GOT3 (cell line): ENCODE measurements at places on chromosomes 11 and 22.

DNA sequence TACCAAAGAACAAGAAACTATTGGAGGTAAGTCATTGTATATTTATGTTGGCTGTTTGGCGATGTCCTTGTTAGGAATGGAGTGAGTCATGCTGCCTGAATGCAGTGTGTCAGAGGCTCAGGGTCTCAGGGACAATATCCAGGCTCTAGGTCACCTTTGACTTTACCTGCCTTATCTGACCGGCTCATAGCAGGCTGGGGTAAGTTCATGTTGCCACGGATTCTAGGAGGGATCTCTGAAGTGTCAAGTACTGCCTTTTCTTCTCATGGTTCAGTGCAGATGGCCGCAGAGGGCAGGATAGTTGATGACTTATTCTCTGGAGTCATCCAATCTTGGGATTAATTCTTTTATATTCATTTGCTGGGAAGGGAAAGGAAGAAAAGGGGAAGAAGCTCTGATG is 53.2 kb downstream of the SPON1 start:
- no peak for DNase-seq

- DNase-seq: no peak
These were observed 110.8 kb downstream of the GRIK4 start for GRCh38 chr11:120622189-120622875.

DNA sequence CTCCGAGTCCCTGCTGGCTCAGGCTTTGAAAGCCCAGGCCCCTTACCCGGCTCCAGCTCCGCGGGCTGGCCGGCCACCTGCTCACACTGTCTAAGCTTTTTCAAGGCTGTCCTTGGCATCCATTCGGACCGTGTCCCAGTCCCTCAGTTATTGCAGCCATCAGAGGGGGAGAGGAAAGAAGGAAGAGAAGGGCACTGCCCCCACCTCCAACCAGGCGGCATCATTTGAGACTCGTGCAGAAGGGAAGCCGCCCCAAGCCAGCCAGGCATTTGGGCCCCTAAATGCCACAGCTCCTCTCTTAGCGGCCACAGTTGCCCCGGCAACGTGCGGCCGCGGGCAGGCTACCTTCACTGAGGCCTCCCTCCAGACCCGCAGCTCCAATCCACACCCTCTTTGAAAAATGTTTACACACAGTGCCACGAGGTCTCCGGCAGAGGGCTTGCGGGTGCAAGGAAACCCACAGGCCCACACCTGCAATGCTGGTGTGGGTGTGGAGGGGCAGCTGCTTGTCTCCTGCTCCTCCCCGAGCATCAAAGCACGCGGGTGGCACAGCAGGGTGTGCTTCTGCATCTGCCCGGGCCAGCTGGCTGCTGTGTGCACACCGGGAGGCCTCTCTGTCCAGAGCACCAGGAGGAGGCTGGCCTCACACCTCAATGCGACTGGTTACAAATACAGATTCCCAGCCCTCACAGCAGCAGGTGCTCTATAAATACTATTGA is 124.4 kb downstream of the CTTN start:
- DNase-seq: no peak

DNA sequence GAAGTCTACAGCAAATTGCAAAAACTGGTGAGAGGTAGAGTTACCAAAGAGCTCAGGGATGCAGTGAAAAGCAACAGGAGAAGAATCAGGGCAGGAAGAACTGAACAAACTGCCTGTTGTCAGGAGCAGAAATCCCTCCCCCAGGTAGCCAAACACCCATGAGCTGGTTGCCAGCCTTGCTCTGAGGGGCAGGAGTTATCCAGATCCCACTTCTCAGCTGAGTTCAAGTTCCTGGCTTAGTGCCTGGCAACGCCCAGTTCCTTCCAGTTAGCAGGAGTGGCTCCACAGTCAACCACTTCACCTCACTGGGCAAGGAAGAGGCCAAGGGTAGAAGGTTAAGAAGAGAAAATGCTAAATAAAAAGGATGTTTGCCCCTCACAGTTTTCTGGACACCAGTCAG is 1.9 kb upstream of the MPZL2 start:
- DNase-seq: no peak

- no peak for DNase-seq
These were observed 76.2 kb upstream of the HORMAD2 start for GRCh38 chr22:30004101-30004500.

DNA sequence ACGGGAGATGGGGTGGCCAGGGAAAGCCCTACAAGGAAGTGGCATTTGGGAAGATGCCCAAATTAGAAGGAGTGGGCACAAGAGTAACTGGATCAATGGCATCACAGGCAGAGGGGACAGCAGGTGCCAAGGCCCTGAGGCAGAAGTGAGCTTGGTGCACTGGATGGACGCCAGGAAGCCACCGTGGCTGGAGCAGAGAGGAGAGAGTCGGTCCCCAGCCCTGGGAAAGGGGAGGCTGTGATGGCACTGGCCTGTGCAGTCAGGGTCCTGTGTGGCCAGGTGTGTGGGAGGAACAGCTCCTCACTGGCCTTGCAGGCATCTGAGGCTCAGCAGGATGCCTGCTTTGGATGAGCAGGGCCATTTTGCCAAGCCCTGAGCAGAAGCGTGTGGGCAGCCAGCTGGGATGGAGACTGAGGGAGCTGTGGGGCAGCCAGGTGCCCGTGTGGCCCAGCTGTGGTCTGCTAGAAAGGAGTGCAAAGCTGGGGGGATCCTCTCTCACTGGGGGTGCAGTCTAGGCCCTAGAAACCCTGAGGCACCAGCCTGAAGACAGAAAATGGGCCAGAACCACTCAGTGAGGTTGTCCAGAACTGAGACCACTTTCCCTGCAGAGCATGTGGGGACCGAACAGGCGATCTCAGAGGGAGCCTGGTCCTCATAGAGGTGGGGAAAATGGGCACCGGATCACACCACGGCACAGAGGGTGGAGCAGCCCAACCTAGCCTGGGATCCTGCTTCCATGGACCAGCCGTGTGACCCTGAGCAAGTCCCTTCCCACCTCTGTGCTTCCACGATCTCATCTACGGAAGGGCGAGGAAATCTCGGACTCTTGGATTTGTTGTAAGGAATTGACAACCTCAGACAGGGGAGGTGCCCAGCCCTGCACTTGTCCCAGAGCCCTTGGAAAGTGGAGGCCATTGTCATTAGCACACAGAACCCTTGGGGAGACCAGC is 78.6 kb upstream of the RTL6 start:
- DNase-seq: no peak

- DNase-seq: no peak
These were observed 1427.1 kb downstream of the LRRC4C start for GRCh38 chr11:40032331-40032730.

GRCh38 chr11:60515144-60515855 is at the start of gene MS4A13:
TSS of gene MS4A13 (plus strand) at chr11:60515392. CDS start at chr11:60518084, 2,692 bp downstream.
- no peak for DNase-seq

DNA sequence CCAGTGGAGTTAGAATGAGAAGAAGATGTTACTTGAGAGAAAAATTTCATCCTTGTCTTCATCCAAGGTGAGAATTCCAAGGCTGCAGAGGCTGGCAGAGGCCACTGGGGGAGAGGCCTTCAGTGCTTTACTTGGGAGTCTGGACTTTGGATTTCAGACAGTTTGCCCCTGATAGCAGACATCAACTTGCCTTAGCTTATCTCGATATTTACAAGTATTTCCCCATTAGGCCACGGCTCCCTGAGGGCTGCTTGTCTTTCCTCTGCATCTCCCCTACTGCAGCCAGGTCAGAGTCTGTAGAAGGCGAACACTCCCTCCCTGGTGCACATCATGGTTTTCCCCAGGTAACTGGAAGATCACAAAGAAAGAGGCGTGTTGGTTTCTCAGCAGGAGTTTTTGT is 29.9 kb upstream of the BSX start:
- no peak for DNase-seq

DNA sequence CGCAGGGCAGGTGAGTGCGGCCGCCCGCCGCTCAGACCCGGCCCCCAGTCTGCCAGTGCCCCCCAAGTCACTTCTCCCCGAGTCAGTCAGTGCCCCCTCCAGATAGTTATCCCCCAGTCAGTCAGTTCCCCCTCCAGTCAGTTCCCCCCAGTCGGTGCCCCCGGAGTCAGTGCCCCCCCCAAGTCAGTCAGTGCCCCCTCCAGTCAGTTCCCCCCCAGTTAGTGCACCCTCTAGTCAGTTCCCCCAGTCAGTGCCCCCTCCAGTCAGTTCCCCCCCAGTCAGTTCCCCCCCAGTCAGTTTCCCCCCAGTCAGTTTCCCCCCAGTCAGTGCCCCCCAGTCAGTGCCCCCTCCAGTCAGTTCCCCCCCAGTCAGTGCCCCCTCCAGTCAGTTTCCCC is 411 bp downstream of the PPP6R2 start:
- DNase-seq: no peak

GRCh38 chr11:7495882-7496551 is 10.7 kb downstream of the OLFML1 start:
- DNase-seq: no peak

DNA sequence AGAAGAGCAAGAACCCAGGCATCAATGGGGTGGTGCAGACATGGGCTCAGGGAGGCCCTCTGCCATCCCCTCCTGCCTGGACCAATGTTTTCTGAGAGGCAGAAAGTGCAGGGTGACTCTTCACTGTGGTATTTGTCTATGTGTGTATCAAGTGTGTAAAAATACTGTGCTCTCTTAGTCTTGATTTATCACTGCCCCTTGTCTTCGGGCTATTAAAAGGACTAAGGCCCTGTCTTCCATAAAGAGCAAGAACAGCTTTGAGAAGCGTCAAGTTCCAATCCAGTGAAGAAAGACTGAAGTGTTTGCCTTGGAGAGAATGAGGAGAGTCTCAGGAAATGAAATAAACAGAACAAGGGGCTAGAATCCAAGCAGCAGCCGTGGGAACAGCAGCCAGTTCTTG is 14.4 kb downstream of the PRSS23 start:
- DNase-seq: no peak

DNA sequence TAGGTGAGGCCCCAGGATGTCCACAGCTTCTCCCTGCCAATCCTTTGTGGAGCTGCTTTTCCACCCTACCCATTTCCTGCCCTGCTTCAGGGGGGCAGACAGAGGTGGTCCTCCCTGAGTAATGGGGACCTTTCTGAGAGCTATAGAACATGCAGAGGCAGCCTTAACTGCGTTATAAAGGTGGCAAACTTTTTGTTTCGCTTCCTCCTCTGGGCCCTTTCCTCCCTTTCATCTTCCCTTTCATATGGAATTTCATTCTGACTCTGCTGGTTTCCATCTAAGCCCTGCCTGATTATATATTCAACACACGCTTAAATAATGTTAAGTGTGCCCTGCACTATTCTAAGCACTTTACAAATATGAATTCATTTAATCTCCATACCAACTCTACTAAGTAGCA is 169.3 kb upstream of the E2F8 start:
- DNase-seq: no peak

- DNase-seq: no peak
These were observed 130.9 kb upstream of the SEZ6L start for GRCh38 chr22:26038365-26038764.

DNA sequence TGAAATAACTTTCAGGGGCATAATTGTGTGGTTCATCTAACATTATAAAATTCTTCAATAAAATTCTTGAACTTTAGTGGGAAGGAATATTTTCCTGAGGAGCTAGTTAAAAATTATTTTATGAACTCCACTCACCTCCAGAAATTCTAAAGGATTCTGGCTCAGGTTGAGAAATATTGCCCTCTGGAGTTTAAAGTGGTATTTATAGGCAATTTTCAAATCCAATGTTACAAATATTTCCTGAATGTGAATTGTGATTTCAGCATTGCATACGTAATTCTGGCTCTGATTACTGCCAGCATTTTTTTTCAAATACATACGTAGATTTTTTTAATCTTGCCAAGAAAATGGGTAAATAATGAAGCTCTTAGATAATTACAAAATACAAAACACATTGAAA is 598.2 kb upstream of the ANO3 start:
- no peak for DNase-seq

GRCh38 chr11:62925308-62925707 is 4.1 kb upstream of the CHRM1 start:
- DNase-seq: no peak

GRCh38 chr11:69064394-69064957 is 15.7 kb downstream of the TPCN2 start:
- no peak for DNase-seq

- no peak for DNase-seq
These were observed 595 bp downstream of the SYVN1 start for GRCh38 chr11:65133724-65134123.

GRCh38 chr11:12540913-12541582 is 133.2 kb upstream of the TEAD1 start:
- no peak for DNase-seq

GRCh38 chr22:23375031-23375827 is 194.9 kb downstream of the BCR start:
- DNase-seq: no peak

DNA sequence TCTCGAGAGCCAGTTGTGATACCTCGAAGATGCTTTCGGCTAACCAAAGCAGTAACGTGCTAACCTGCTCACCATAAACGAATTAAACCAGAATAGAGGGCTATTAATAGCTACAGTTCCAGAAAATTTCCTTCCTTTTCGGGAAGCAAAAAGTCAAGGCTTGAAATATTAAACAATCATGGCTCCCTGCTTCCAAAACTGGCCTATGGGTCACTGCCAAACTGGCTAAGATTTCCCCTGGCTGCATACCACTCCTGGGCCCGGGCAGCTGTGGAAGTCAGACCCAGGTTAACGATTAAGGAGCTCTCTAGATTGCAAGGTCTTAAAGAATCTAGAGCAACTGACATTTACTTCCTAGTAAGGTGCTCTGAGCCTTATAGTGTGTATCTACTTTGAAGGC is 1.7 kb downstream of the AMOTL1 start:
- no peak for DNase-seq

DNA sequence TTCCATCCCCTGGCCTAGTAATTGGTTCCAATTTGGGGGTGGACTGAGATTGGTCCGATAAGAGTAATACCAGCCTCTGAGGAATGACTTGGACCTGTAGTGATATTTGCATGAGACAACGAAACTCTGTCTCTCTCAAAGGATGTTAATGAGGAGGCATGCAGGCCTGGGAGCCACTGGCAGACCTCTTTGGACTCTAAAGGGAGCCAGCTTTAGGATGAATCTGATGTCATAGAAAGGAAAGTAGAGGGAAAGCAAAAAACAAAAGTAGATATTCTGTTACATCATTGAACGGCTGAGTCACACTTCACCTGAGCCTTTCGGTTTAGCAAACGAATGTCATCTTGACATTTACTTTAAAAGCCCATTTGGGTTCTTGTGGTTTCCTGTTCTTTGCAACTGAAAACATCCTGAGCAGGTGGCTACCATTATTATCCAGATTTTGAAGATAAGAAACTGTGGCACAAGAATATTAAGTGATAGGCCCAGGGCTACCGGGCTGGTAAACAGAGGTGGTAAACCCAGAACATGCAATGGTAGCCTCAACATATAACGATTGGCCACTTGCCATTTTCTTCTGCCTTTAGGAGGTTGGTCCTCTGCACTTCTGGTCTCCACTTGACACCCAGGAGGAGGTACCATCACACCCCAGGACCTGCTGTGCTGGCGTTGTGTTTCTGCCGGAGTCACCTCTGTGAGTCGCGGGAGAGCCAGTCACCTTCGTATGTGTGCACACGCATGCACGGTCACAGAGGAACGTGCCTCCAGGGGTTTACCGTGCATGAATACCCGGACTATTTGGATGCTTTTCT is 42.7 kb downstream of the RTL6 start:
- DNase-seq: no peak
